ENCODE measurements at places on chromosomes 4 and X. TPM values are rescaled to one million over a fixed set of nuclear protein-coding genes. Genes with fewer than 3 reads are reported as not detected.

CFAP99 gene
- 4.8 TPM for total RNA-seq

ANXA10 gene
- not detected for total RNA-seq

ARHGEF9 gene
- 43.0 TPM for total RNA-seq

CXCL1 gene
- 12.8 TPM for total RNA-seq

TEX11 gene
- 0.10 TPM for total RNA-seq

UCP1 gene
- not detected for total RNA-seq

MAB21L2 gene
- total RNA-seq = not detected

OPRPN gene
- not detected for total RNA-seq

SRP72 gene
- 59.4 TPM for total RNA-seq

FGG gene
- 2.6 TPM for total RNA-seq

TMSB15A gene
- total RNA-seq = 5.6 TPM

PDZD4 gene
- 8.0 TPM for total RNA-seq

SPCS3 gene
- 157 TPM for total RNA-seq

DNA sequence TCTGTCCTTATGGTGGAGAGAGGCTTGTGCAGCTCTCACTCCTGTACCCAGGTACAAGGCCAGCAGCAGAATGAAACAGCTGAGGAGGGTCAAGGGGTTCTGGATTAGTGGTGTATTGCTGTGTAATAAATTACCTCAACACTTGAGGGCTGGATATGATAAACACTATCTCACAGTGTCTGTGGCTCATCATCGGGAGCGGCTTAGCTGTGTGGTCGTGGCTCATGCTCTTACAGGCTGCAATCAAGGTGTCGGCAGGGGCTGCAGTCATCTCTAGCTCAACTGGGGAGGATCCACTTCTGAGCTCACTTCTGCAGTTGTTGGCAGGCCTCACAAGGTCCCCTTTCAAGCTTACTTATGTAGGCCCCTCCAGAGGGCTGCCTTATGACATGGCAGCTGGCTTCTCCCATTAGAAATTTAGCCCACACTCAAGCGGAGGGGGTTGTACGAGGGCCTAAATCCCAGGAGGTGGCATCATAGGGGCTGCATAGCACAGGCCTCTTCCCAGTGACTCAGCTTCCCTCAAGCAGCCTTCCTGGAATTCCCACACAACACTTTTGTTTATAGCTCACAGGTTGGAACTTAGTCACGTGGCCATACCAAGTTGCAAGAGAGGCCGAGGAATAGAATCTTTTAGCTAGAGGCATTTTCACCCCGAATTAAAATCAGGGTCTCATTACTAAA, 148.2 kb upstream of the RPS6KA3 start:
- no peaks in the 10 kb centered on the region for H3K4me1 ChIP-seq
- H3K27me3 ChIP-seq = no peaks in the 10 kb centered on the region
- no peaks in the 10 kb centered on the region for H3K36me3 ChIP-seq
- no peak overlapping the region for H3K4me3 ChIP-seq
- H3K27ac ChIP-seq = no peak overlapping the region
- no peak for DNase-seq

GRCh38 chr4:162061214-162061613, 102.6 kb downstream of the FSTL5 start:
- H3K4me1 ChIP-seq = no peaks in the 10 kb centered on the region
- H3K27ac ChIP-seq = no peak overlapping the region
- no peaks in the 10 kb centered on the region for H3K36me3 ChIP-seq
- no peaks in the 10 kb centered on the region for H3K27me3 ChIP-seq

GRCh38 chr4:5774416-5775036, 63.5 kb downstream of the EVC start:
- no peaks in the 10 kb centered on the region for H3K27me3 ChIP-seq
- DNase-seq = no peak
- no peak overlapping the region for H3K27ac ChIP-seq
- no peaks in the 10 kb centered on the region for H3K4me1 ChIP-seq

DNA sequence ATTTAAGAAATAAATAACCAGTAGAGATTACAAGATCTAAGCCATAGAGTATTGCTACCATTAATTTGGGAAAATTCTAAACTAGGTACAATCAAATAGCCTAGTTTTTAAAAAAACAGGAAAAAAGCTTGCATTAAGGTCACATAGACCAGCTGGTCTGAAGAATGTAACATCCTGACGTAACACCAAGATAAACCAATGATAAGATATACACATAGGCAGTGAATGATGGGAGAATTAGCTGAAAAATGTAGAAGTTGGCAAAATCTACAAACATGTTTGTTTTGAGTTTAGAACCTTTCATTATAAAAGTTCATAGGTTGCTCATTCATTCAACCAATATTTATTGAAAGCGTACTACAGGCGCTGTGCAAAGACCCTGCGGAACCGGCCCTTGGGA, 120.0 kb downstream of the SH3RF1 start:
- no peak overlapping the region for H3K27ac ChIP-seq
- H3K36me3 ChIP-seq = no peaks in the 10 kb centered on the region
- no peaks in the 10 kb centered on the region for H3K27me3 ChIP-seq
- no peak for DNase-seq
- no peaks in the 10 kb centered on the region for H3K4me1 ChIP-seq
- no peak overlapping the region for H3K4me3 ChIP-seq

DNA sequence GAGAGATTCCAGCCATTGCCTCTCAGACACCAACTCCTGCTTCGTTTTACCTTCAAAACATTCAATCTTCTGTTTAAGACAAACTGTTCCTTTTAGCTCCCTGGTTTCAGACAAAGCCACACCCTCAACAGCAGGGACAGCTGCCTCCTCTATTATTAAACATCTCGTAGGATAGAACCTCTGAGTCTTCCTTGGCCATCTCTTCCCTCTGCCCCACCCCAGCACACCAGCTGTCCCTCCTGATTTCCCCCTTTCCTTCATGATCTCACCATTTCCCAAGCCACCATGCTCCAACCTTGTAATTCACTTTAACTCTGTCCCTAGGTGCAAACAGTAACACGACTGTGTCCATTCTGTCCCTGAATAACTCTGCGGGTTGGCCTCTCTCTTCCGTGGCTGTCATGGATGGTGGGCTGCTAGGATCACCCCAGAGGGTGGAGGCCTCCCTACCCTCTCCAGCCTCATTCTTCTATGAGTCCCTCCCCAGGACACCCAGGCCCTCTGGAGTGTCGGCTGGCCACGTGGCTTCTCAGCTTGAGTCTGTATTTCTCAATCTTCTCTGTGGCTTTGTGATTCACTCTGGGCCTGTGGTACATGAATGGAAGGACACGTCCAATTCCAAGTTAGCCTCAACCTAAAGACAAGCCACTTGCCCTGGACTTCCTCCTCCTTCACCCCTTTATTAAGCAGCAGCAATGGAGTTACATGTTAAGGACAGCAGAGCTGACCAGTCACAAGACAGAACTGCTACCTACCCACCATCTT, 349.9 kb downstream of the FBXW7 start:
- no peak overlapping the region for H3K4me3 ChIP-seq
- DNase-seq = no peak
- no peaks in the 10 kb centered on the region for H3K4me1 ChIP-seq
- H3K27ac ChIP-seq = no peak overlapping the region

- DNase-seq = no peak
- H3K36me3 ChIP-seq = no peaks in the 10 kb centered on the region
- H3K27me3 ChIP-seq = no peaks in the 10 kb centered on the region
- no peaks in the 10 kb centered on the region for H3K4me1 ChIP-seq
- no peak overlapping the region for H3K4me3 ChIP-seq
Observed at GRCh38 chr4:142741995-142742394, 104.1 kb downstream of the INPP4B start.

- no peak overlapping the region for H3K27ac ChIP-seq
- no peak for DNase-seq
- no peaks in the 10 kb centered on the region for H3K27me3 ChIP-seq
- no peak overlapping the region for H3K4me3 ChIP-seq
Observed at GRCh38 chr4:141109983-141110382, 23.3 kb downstream of the RNF150 start.

DNA sequence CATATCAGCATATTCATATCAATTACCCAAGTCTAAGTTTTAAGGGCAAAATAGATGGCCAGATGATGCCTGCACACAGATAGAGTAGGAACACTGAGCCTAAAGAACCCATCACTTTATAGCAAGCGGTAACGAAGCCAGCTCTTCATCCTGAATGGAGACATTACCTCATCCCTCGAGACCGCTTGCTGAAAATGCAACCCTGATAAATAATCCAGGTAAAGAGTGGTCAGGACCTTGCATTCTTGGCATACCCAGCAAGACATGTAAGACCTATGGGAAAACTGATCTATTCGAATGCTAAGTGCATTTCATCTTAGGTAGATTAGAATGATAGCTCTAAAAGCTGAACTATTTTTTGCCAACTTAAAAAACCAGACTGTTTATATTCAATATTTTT, 25.3 kb downstream of the DCHS2 start:
- H3K27me3 ChIP-seq = no peaks in the 10 kb centered on the region
- DNase-seq = no peak

DNA sequence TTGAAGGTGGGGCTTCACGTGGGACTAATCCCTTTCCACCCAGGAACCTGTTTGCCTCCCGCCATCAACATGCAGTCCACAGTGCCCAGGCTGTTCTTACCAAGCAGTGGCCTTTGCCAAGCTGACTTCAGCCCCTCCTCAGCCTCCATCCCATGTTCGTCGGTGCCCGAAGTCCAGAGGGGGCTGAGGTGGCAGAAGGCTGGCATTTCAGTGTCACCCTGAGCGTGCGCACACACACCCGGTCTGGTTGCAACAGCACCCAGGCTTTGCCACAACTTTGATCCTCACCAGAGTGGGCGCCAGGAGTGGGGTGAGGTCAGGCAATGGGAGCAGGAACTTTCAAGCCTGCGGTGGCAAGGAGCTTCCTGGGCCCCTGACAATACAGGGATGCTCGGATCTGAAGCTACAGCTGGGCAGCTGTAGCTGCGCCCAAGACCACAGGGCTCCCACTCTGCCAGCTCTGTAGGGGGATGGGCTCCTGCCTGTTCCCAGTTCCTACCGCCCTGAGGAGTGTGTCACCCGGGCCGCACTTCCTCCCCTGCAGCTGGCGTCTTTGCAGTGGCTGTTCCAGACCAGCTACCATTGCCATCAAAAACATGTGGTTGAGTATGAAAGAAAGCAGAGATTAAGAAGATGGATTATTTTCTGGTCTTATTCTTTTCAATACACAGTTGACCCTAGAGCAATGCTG, 428.0 kb downstream of the EPHA5 start:
- H3K36me3 ChIP-seq = no peaks in the 10 kb centered on the region
- no peak overlapping the region for H3K27ac ChIP-seq
- DNase-seq = peak; percentile 34
- no peaks in the 10 kb centered on the region for H3K4me1 ChIP-seq

DNA sequence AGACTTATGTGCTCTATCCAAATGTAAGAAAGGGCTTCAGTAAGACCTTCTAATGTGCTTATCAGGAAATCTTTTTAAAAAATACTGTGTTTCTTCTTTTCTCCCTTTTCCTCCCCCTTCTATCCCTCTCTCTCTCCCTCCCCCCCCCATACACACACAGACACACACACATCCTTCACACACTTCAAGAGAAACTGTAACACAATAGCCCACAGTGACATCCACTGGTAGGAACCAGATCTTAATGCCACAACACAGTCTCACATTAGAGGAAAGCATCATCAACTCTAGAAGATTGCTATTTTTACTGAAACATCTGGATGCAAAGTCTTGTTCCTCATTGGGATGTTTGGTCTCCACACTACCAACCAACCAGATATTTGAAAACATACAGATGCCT, 4.6 kb downstream of the PCDH19 start:
- peaks cover 22% of the 10 kb centered on the region for H3K4me1 ChIP-seq
- H3K27ac ChIP-seq = no peak overlapping the region
- DNase-seq = no peak
- H3K36me3 ChIP-seq = no peaks in the 10 kb centered on the region

DNA sequence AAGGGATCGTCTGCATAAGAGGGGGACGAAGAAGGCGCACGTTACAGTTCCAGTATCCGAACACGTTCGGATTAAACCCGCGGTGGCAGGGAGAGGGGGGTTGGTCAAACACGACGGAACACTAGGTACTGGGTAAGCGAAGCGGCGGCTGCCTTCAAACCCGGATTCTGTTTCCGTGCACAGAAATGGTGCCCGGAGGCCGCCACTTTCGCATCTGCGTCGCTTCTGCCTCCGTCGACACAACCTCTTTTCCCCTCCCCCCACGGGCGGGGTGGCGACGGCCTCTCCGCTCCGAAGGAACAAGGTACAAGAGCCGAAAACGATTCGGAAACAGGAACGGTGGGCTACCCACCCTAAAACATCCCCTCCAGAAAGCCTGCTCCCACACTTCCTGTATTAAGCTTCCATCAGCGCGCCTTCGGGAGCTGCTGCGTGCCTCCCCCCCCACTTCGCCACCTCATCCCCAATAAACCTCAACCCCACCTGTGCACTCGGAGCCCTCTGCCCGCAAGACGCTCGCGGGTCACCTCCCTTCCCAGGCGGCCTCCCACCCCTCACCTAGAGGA, 667 bp downstream of the G3BP2 start:
- no peaks in the 10 kb centered on the region for H3K36me3 ChIP-seq
- peak overlapping the region; percentile 78 for H3K4me3 ChIP-seq
- no peaks in the 10 kb centered on the region for H3K27me3 ChIP-seq
- peaks cover 35% of the 10 kb centered on the region for H3K4me1 ChIP-seq

- no peak overlapping the region for H3K27ac ChIP-seq
- H3K4me3 ChIP-seq = no peak overlapping the region
- H3K4me1 ChIP-seq = no peaks in the 10 kb centered on the region
- H3K27me3 ChIP-seq = no peaks in the 10 kb centered on the region
Observed at GRCh38 chr4:165967486-165967885, 94.4 kb downstream of the TLL1 start.

DNA sequence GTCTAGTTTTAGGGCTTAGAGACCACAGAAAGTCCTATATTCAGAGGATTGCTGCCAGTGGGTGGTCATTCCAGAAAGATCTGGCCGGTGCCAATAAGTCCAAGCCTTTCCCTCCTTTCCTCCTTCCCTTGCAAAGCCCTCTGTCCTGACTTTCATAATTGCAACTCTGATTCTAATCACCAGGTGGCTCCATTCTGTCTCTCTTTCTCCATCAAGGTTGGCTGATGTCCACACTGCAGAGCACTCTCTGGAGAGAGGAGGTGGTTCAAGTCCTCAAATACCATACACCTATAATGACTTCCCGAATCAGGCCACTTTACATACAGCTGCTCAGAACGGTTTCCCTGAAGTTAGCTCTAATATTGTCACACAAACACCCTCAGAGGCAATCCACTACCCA, 22.4 kb upstream of the ARMCX4 start:
- H3K36me3 ChIP-seq = no peaks in the 10 kb centered on the region
- no peak overlapping the region for H3K27ac ChIP-seq
- H3K4me3 ChIP-seq = no peak overlapping the region

- DNase-seq = no peak
- no peak overlapping the region for H3K27ac ChIP-seq
- no peak overlapping the region for H3K4me3 ChIP-seq
- H3K27me3 ChIP-seq = no peaks in the 10 kb centered on the region
- no peaks in the 10 kb centered on the region for H3K4me1 ChIP-seq
- H3K36me3 ChIP-seq = no peaks in the 10 kb centered on the region
Observed at GRCh38 chrX:73916931-73917667, 354.1 kb downstream of the CHIC1 start.

GRCh38 chr4:175934506-175934905, 122.4 kb upstream of the GPM6A start:
- H3K36me3 ChIP-seq = no peaks in the 10 kb centered on the region
- H3K27me3 ChIP-seq = no peaks in the 10 kb centered on the region
- no peaks in the 10 kb centered on the region for H3K4me1 ChIP-seq
- no peak overlapping the region for H3K27ac ChIP-seq
- no peak overlapping the region for H3K4me3 ChIP-seq

- no peak overlapping the region for H3K27ac ChIP-seq
- H3K4me3 ChIP-seq = no peak overlapping the region
- H3K27me3 ChIP-seq = no peaks in the 10 kb centered on the region
- no peaks in the 10 kb centered on the region for H3K4me1 ChIP-seq
- DNase-seq = no peak
Observed at GRCh38 chr4:1499465-1499864, 93.2 kb upstream of the NKX1-1 start.

GRCh38 chr4:176788248-176788647, 4.5 kb downstream of the VEGFC start:
- peaks cover 4% of the 10 kb centered on the region for H3K4me1 ChIP-seq
- peaks cover 3% of the 10 kb centered on the region for H3K27me3 ChIP-seq
- H3K27ac ChIP-seq = peak overlapping the region; percentile 29
- H3K36me3 ChIP-seq = no peaks in the 10 kb centered on the region
- H3K4me3 ChIP-seq = no peak overlapping the region

Measured in upper lobe of left lung (tissue), 6 donors.